ENCODE measurements at places on chromosomes 12 and 14. TPM values are rescaled to one million over a fixed set of nuclear protein-coding genes. Genes with fewer than 3 reads are reported as not detected.
A peak's percentile ranks its signal among the peaks of the same experiment; 100 is the strongest.

PCED1B gene
- total RNA-seq, result 136 TPM

DNA sequence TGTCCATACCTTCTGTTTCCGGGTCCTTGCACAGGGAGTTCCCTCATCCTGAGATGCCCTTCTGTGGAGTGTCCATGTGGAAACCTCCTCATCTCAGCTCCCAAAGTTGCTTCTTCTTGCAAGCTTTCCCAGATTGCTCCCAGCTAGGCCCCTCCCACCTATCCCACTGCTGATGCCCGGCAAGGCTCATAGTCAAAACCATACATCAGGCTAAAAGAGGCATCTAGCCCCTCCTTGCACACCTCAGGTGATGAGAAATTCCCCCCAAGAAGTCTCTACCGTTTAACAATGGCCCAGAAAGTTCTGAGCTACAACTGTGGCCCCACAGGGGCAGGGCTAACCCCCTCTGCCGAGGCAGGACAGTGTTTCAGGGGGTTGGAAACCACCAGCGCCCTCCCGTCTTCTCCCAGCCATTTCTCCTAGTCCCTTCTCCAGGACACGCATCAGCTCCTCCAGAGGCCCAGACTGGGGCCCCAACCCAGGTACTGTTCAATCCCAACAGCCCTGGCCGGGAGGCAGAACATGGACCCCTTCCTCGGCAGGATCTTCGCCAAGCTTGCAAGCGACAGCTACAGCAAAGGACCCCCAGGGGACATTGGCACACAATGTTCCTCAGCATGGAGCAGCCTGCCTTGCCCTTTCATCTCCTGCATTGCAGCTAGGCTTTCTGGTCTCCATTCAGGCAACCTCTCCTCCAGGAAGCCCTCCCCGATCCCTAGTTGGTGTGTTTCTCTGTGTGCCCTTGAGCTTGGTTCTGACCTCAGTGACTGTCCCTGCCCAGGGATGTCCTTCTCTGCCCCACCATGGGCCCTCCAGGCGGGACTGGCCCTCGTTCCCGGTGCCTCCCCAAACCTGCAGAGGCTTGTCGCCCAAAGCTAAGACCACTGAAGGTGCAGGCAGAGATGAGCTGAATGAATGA, 4.5 kb upstream of the BEGAIN start:
- no peak for DNase-seq

DNA sequence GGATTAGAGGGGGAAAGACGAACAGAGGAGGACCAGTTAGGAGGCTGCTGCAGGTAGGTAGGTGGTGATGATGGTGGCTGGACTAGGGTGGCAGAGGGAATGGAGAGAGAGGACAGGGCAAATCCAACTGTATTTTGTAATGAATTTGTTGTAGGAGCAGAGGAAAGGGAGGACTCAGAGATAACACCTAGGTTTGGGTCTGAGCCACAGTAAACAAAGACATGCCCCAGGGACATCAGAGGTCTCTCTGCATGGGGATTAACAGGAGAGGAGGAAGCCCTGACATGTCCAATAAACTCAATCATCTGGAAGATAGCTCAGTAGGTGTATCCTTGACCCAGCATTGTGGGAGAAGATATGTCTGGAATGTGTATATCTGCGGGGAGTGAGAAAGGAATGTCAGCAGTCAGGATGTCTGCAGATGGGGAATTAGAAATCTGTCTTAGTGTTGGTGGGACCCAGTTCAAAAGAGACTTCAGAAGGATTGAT, 4.7 kb upstream of the SLC48A1 start:
- DNase-seq, result no peak

DNA sequence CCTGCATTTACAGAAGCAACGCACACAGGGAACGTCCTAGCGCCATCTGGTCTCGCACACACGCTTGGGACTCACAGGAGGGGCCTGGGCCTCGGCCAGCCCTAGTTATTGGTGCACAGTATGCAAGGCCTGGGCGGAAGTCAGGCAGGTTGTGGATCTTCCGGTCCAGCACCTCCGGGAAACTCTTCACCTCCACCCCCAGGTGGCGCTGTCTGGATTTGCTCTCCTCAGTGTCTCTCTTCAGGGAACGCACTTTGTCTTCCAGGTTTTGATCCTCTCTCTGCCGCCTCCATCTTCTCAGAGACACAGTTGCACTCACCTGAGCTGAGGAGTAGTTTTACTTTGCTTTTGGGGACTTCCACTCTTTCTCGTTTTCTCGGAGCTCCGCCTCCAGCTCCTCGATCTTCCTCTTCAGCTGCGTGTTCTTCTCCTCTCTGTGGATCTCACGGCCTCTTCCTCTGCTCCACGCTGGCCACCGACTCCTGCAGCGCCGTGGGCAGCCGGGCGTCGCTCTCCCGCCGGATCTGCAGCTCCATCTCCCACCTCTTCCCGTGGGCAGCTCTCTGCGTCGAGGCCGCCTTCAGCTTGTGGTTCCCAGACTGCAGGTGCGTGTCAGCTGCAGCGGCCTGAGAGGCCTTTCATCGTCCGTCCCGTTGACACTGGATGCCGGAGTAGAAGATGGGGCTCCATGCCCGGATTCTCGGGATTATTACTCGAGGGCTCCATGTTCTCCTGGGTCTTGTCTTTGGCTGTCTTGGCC, 933.8 kb downstream of the TMEM121 start:
- peak; percentile 82 for DNase-seq

DNA sequence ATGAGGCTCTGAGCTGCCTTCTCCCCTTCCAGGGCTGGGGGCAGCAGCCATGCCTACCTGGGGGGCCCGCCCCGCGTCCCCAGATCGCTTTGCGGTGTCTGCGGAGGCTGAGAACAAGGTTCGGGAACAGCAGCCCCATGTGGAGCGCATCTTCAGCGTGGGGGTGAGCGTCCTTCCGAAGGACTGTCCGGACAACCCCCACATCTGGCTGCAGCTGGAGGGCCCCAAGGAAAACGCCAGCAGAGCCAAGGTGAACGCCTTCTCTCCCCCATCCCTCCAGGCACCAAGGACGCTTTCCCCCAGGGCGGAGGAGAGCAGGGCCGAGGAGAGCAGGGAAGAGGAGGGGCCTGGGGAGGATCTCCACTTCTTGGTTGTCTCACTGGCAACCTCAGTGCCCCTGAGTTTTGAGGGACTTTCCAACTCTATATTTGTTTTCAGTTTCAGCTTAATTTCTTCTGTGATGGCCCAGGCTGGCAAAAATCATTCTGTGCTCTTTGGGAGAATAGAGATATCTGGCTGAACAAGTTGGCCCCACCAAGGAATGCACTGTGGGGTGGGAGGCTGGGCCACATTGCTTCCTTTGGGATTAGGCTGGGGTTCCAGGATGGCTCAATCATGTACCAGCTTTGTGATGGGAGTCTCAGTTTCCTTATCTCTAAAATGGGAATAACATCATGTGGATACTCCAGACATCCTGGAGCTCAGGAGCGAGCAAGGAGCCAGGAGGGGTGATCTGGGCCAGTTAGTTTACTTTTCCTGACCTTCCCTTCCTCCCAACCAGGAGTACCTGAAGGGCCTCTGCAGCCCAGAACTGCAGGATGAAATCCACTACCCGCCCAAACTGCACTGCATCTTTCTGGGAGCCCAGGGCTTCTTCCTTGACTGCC, 1.2 kb downstream of the KHNYN start:
- peak; percentile 78 for DNase-seq

DNA sequence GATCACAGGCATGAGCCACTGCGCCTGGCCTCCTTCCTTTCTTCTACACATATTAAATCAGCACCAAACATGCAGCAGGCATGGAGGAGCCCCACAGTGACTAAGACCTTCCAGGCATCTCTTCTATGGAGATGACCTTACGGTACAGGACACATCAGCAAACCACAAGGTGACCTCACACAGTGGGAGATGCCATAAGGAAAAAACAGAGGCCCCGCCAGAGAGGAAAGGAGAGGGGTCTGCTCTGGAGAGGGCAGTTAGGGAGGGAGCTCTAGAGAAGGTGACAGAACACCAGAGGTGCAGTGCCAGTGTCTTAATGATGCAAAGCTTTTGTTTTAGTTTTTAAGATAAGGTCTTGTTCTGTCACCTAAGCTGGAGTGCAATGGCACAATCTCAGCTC, 81.1 kb upstream of the ESRRB start:
- DNase-seq, result no peak

DNA sequence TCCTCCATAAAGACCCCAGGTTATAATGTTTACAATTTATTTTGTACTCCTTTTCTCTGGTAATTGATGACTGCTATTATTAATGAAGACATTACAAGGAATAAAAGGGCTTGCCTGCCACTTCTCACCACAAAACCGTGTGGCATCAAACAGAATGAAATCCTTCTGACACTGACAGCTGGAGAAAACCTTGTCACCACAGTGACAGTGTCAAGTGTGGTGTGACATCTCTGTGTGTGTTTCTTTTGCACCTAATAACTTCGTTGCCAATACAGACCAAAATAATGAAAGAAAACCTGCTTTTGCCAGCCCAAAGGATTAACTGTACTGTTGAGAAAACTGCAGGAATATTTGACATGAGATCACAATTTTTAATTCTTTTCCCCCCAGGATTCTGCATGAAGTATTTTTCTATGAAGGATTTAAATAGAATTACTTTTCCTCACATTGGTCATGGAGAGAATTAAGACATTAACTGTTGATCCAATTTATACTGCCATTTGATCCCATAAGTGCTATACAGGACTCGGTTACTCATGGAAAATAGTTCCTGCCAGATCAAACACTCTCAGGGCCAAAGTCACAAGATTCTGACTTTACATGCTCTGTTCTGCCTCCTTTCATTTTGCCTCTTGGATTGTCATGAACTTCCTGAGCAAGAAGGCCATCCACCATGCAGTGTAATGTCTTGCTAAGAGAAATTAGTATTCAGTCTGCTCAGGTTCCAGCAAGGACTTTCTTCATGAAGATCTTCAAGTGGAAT, 60.4 kb upstream of the IFNG-AS1 start:
- DNase-seq, result no peak

GRCh38 chr14:65255029-65255545, 152.8 kb upstream of the MAX start:
- peak; percentile 16 for DNase-seq

GALNT8 gene
- total RNA-seq, result 0.97 TPM

- DNase-seq, result no peak
Measured at GRCh38 chr12:6440391-6440790, 4.4 kb upstream of the CD27 start.

SMOC1 gene
- not detected for total RNA-seq

DNA sequence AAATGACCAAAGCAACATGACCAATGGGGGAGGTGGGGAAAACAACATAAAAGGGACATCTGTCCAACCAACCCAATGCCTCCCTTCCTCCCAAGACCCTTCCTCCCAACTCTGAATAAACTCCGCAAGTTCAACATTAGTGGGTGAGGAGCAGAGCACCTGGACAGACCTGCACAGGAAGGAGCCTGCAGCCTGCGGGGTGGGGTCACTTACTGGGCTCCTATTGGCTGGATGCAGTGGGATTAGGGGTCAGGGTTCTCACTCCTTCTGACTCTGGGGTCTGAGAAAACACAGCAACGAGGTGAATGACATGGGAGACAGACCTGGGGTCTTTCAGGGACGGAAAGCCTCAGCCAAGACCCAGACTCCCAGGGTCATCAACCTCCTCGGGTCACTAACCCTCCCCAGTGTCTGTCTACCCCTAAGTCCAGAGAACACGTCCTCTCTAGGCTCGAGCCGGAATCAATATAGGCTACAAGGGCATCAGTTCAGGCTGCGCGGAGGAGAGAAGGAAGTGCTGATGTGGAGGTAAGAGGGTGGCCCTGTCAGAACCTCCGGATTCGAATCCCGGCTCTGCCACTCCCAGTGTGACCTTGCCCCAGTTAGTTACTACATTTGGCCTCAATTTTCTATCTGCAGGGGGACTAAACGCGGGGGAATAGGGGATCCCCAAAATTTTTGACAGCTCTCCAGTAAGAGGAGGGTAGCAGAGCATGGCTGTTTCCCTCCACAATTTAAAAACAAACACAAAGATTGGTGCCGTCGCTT, 860 bp downstream of the NDRG2 start:
- DNase-seq, result peak; percentile 35

DNA sequence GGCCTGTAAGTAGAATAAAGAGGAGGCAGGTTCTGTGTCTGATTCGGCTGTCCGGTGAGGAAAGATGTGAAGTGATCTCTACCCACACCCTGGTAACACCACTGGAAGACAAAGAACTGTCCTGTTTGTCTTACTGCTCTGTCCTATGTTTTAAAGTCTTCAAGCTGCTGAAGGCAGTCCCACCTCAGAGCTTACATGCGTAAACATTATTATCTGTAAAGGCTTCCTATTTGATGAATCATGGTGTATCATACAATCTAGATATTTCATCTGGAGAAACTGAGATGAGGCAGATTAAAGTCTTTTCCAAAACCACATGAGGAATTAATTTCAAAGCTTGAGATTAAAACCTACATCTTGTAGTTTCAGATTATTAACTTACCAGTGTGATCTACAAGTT, 427.6 kb downstream of the ZFP36L1 start:
- DNase-seq, result no peak

GRCh38 chr12:29053567-29053966, 95.5 kb upstream of the FAR2 start:
- DNase-seq, result no peak

LRTM2 gene
- not detected for total RNA-seq

OR4N2 gene
- not detected for total RNA-seq

CTSG gene
- total RNA-seq, result not detected

- no peak for DNase-seq
Measured at GRCh38 chr14:29716150-29716549, 211.5 kb downstream of the PRKD1 start.

DNA sequence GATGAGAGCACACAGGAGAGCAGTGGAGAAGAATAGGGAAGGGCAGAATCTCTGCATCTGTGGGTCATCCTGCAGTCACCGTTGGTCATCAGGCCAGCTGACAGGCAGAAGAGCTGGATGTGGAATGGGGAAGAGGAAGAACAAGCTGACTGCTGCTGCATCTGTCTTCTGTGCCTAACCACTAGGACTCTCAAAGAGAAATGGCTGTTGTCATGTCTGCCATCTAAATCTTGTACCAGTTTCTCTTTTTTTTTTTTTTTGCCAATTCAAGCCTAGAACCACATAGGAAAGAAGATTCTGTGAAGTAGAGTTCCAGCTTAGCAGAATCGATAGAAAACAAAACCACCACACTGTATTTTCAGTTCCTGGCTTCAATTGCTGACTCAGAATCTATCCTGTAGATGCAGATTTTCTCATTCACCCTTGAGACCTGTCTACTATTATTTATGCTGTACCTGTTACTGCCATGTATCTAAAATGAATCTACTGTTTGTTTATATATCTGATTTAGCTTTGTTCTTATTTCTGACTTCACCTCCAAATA, 421.9 kb upstream of the PRICKLE1 start:
- DNase-seq, result no peak

RBMS2 gene
- total RNA-seq, result 2.9 TPM

COX6A1 gene
- 474 TPM for total RNA-seq

- DNase-seq, result no peak
Measured at GRCh38 chr14:26765768-26766520, 168.1 kb upstream of the NOVA1 start.

KLRK1 gene
- 0.33 TPM for total RNA-seq

ZNF140 gene
- total RNA-seq, result 14.1 TPM

HOXC6 gene
- total RNA-seq, result not detected

LMNTD1 gene
- not detected for total RNA-seq

DNA sequence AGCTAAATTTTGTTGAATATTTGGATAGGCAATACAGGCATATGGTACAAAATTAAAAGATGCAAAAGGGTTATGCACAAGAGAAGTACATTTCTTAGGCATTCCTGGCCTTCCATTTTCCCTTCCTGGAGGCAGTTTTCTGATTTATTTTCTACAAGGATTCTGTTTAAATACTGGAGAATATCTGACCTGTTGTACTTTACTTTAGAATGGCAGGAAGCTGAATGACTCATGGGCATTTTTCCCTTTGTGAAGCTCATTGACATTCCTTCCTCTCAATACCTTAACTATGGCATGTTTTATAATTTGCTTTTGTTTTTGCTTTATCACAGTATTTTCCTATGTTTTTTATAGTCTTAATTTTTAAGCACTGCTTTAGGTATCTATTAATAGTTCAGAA, 62.7 kb downstream of the RCOR1 start:
- no peak for DNase-seq

Measured in activated CD4-positive, alpha-beta memory T cell treated with anti-CD3 and anti-CD28 coated beads for 36 hours (primary cell).